Amygdala (tissue), 56 donors: ENCODE measurements at places on chromosomes 16 and 17.

DNA sequence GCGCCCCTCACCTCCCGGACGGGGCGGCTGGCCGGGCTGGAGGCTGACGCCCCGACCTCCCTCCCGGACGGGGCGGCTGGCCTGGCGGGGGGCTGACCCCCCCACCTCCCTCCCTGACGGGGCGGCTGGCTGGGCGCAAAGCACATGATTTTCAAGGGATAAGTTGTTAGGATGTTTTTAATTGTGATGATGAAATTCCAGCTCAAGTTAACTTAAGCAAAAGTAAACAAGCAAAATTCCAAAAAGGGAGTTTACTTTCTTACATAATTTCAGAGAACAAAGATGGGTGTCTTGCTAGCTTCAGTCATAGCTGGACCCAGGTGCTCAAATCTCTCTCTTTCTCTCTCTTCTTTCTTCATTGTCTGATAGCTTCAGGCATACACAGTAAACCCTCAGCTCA, 33.6 kb upstream of the MED9 start:
- DNase-seq: no peak

DNA sequence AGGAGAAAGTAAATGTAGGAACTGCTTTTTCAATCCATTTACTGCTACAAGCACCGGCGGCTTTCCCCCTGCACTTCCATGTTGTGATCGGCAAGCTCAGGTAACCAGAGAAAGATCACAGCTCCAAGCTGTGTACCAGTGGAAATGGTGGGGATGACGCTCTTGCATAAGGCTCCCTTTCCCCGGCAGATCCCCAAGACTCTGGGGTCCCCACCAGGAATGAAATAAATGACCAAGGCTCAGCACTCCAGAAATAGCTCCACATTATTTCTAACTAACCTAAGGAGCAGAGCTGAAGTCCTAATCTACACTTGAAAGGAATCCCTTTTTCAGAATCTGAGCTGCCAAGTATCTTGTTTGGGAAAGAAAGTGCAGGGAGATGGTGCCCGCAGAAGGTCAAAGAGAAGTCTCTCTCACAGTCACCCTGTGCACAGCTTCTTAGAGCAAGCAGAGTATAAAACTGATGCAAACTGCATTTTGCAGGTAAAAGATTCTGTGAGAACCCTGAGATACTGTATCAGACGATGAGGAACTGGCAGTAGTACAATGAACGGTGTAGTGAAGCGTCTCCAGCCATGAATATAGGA, 11.1 kb downstream of the GRB2 start:
- DNase-seq: no peak

DNA sequence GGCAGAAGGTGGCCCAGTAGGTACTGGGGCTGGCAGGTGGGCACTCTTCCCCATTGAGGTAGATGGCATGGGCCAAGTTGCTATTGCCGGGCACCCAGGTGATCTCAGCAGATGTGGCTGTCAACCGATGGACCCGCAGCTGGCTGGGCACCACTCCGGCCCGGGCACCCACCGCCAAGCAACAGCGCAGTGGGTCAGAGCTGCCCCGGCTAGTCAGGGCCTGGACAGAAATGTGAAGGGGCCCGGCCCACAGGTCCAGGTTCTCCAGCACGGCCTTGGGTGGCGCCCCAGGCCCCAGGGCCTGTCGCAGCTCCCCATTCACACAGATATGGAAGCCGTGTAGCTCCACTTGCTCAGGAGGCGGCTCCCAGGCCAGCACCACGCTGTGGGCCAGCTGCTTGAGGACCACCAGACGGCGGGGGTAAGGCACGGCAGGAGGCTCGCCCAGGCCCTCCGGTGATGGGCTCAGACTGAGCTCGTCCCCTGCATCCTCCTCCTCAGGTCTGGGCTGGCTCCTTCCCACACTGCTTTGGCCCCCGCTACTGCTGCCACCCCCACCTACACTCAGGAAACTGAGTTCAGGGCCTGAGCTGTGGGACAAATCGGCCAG, 16.5 kb downstream of the TSPOAP1 start:
- DNase-seq: no peak

DNA sequence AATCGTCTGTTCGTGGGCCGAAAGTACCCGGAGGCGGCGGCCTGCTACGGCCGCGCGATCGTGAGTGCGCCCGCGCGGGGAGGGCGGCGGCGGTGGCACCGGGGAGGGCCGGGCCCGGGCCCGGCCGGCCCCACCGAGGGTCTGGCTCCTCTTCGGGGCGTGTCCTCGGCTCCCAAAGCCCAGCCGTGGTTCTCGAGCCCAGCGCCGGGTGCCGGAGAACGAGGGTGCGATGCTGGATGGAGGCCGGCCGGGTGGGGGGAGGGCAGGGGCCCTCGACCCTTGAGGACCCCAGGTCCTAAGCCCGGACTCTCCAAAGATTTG, 375 bp downstream of the STUB1 start:
- no peak for DNase-seq

DNA sequence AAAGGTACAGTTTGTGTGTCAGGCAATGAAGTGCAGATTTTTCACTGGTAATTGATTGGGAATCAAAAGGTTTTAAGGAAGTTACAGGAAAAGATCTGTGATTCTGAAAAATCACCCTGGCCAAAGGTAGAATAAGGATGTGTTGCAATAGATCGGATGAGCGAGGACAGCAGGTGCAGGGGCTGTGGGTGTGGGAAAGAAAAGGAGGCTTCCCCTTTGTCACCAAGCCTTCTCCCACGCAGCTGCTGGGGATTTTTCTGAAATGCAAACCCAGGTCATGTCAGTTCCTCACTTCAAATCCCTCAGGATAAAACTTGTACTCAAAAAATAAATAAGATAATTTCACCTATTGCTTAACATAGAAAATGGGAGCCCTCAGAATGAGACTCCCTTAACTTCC, 47.9 kb upstream of the ARHGAP17 start:
- no peak for DNase-seq

DNA sequence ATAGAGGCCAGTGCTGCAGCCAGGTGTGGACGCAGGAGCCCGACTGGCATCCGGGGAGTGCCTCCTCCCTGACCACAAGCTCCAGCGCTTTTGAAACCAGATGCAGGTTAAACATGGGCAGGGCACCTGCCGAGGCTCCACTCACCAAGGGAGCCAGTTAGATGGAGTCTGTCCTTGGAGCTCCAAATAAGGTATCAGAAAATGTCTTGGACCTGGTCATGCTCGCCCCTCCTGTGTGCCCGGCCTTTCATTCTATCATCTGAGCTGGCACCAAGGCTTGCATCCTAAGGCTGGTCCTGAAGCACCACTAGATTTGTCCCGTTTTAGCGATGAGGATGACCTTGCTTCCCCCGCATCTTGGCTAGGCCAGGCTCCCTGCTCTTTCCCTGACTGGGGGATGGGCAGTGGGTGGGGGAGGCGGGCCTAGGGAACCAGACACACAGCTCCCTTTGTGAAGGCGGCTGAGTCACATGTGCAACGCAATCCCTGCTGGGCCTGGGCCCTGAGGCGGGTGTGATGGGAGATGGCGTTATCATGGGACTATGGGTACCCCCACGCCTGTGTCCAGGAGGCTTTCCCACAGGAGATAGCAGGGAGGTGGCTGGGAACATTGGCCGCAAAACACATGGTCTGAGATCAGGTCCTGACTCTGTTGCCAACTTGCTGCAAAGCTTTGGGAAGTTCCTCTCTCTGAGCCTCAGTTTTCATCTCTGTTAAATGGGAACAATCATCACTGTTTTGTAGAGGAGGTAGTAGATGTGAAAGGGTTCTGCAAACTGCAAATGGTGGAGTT, 5.0 kb upstream of the ADGRG1 start:
- peak; percentile 48 for DNase-seq

DNA sequence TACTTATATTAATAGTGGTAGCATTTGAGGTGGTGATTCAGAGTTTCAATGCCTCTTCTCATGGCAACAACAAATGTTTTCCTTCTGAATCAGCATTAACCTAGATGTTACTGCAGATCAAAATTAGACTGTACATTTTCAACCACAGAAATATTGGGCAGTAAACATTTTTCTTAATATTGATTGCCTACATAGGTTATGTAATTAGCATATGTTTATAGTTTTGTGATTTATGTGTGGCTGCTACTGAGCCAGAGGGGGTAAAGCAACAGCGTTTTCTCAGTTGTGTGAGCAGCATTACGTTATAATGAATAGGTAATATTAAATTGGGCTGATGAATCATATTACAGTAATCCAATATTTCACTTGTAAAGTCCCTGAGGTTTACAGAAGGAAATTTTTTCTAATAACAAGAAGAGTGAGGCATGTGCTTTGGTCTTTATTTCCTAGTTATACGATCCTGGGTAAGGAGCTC, 18.8 kb upstream of the BMERB1 start:
- DNase-seq: no peak

- DNase-seq: no peak
Observed at GRCh38 chr16:69424935-69425784, 741 bp downstream of the CYB5B start.

DNA sequence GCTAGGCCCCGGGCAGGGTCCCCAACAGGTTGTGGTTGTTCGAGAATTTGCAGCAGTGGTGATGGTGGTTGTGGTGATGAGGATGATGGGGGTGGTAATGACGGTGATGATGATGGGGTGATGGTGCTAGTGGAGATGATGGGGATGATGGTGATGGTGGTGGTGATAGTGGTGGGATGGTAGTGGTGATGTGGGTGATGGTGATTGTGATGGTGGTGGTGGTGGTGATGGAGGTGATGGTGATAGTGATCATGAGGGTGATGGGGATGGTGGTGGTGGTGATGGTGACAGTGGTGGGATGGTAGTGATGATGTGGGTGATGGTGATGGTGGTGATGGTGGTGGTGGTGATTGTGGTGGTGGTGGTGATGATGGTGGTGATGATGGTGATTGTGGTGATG, 343.3 kb downstream of the SEC14L1 start:
- DNase-seq: no peak

DNA sequence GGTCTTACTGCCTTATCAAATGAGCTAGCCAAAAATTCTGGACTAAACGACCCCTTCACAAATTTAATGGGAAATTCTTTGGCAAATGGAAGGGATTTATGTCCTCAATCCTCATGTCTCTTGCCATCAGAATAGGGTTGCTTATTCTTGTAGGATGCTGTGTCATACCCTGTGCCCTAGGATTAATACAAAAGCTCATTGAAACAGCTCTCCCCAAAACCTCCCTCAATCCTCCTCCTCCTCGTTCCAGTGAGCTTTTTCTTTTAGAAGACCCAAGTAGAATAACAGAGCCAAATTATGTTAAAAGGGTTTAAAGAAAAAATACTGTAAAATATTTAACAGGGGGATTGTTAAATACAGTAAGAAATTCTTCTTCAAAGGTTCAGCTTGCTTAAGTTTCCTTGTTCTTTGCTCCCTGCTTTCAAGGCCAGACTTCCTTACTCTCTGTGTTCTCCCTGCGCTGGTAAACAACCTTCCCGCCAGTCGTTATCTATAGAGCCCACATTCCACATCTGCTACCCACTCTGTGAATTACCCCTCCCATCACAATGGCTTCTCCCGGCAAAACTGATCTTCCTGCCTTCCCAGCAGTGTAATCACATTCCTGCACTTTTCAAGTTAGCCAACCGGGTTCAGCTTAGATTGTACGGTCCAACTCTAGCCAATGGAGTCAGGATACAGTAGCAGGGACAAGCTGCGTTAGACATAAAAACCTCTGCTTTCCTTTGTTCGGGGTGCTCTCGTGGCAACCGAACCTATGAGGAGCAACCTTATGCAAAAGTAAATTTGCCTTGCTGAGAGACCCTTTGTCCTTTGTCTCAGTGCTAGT, 9.7 kb downstream of the HPR start:
- DNase-seq: peak; percentile 4

- no peak for DNase-seq
Observed at GRCh38 chr16:86869288-86870022, 291.1 kb downstream of the FOXL1 start.

DNA sequence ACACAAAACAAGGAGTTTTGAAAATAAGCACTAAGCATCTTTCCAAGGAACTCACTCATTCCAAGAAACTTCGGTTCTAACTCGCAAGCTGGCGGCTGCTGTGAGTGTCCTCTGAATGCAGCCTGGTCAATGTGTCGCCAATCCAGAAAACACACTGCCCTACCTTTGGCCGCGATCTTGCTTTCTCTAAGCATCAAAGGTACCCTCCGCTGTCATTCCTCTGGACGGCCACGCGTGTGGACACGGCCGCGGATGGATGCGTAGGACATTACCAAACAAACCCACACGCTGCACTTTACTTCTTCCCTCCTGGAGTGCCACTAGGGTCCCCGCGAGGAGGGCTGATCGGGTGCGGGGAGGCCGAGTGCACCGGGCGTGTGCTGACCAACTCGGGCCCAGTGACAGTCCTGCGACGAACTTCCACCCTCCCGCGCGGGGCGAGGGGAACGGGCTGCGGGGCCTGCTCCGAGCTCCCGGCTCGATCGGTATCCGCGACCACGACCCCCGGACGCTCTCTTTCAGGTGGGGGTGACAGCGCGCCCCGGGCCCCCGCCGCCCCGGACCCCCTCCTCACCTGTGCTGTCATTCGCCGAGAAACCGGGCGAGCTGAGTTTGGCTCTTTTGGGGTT, 1.1 kb downstream of the CREBBP start:
- no peak for DNase-seq

- DNase-seq: no peak
Observed at GRCh38 chr16:54504372-54504771, 217.8 kb upstream of the IRX3 start.

DNA sequence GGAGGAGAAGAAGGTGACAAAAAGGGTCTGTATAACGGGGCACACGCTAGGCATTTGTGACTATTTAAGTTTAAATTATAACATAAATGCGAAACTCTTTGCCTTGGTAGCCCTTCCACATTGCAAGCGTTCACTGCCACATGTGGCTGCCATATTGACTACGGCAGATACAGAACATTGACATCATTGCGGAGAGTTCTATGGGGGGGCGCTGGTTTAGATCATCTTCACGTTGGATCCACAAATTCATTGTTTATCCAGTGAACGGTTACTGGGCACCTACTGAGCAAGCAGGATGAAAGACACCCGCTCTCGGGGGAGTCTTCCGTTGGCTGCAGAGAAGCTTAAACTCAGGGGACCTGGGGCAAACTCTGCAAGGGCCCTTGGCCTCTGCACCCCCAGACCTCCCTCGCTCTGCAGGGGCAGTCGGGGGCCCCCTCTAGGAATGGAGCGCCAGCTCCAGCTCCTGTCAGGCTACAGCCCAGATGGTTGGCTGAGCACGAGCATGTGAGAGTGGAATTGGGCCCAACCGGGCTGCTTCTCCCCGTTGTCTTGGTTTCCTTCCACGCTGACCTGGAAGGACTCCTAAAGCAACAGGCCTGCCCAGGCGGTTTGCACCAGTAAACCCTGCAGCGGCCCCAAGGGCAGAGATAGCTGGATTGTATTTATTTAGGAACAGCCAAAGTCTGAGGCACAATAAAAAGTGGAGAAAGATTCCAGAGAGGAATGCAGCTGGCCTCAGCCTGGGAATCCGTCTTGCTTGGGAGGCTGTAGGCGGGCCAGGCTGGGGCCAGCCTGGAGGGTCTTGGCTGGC, 172.2 kb downstream of the SEC14L1 start:
- DNase-seq: no peak
